WTC11 (cell line): ENCODE measurements at places on chromosomes 5 and 9.

- no peaks in the 10 kb centered on the region for H3K27me3 ChIP-seq
- DNase-seq = no peak
- peaks cover 4% of the 10 kb centered on the region; the same call in 1 of the 2 replicates for H3K4me1 ChIP-seq
- no peak overlapping the region for H3K27ac ChIP-seq
- no peaks in the 10 kb centered on the region for H3K36me3 ChIP-seq
These were observed 13.6 kb upstream of the HAVCR1 start for GRCh38 chr5:157072508-157072907.

DNA sequence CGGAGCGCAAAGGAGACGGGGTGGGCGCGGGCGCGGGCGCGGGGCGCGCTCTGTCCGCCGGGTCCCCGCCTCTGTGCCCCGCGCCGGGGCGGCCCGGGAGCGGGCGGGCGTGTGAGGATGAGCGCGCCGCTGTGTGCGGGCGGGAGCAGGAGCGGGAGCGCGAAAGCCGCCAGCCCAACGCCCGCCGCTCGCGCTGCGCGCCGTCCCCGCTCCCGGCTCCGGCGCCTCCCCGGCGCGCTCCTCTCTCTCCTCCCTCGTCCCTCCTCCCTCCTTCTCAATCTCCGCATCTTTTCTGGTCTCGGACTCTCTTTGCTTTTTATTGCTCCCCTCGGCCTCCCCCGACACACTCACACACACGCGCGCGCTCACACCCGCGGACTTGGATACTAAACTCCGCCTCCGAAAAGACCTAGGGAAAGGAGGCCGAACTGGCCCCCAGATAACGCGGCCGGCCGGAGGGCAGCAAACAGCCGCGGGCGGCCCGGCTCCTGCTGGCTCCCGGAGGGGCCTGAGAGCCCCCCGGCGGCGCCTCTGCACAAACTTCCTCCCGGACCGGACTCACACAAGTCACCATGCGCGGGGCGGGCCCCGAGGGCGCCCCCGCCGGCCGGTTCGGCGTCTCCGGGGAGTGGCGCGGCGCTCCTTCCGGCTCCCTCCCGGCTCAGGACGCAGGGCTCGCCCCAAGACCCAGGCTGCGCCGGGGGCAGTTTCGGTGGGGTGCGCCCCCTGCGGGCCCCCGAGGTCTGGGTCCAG, at the start of gene FIBCD1:
FIBCD1 (minus strand) TSS at position 596 of the 753 bp plus-strand sequence. CDS start 640 bp downstream, outside the sequence.
- peaks cover 50% of the 10 kb centered on the region for H3K27me3 ChIP-seq
- H3K36me3 ChIP-seq = no peaks in the 10 kb centered on the region
- DNase-seq = peak; percentile 69
- H3K27ac ChIP-seq = no peak within 1 kb of the TSS
- peak within 1 kb of the TSS; percentile 86 for H3K4me3 ChIP-seq

DNA sequence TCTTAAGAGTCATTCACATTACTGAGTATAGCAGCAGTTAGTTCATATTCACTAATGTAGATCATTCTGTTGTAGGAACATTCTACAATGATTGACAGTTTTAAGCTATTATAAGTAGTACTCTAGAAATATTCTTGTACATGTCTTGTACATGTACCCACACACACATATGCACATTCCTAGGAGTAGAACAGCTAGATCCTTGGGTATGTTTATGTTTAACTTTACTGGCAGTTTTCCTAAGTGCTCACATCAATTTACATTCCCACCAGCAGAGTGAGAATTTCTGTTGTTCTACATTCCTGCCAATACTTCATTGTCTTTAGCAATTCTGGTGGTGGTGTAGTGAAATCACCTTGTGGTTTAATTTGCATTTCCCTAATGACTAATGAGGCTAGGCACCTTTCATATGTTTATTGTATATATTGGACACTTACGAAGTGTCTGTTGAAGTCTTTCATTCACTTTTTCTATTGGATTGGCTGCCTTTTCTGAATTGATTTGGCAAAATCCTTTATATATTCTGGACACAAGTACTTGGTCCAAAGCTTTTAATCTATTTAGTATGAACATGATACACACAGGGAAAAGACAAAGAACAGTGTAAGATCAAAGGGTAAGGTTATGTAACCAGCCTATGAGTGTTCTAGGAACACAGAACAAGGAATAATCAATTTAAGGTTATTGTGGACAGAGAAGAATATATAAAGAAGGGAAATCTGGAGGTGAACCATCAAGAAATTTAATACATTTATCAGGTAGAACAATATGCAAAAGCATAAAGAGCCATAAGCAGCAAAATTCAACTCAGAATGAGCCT, 95.6 kb downstream of the MLLT3 start:
- H3K4me1 ChIP-seq = peaks cover 18% of the 10 kb centered on the region
- H3K36me3 ChIP-seq = no peaks in the 10 kb centered on the region
- H3K27me3 ChIP-seq = no peaks in the 10 kb centered on the region
- H3K4me3 ChIP-seq = no peak overlapping the region
- 0 out of 2 replicates have a peak overlapping the region, but pooled peaks have one; percentile 57 for H3K27ac ChIP-seq
- DNase-seq = no peak

DNA sequence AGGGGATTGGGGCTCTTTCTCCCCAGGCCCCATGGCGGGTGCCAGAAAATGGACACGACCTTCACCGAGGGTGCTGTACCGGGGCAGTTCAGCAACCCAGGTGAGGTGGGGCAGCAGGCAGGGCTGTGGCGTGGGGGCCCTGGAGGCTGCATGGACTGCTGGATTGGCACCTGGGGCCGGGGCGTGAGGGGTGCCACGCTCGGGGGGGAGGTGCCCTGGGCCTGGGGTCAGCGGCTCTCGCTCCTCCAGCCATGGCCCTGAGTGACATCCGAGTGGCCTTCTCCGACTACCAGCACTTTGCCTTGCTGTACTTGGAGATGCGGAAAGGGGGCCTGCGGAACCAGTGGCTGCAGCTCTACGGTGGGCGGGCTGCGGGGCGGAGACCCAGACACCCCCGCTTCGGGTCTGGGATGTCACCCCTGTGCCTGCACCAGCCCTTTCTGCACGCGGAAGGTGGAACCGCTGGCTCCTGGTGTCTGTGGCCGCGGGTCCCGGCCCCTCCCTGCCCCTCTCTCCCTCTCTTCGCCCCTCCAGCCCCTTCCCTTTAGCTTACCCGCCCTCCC, 1.8 kb downstream of the LCNL1 start:
- no peaks in the 10 kb centered on the region for H3K4me1 ChIP-seq
- H3K4me3 ChIP-seq = peak overlapping the region; percentile 49; the same call in 1 of the 2 replicates

DNA sequence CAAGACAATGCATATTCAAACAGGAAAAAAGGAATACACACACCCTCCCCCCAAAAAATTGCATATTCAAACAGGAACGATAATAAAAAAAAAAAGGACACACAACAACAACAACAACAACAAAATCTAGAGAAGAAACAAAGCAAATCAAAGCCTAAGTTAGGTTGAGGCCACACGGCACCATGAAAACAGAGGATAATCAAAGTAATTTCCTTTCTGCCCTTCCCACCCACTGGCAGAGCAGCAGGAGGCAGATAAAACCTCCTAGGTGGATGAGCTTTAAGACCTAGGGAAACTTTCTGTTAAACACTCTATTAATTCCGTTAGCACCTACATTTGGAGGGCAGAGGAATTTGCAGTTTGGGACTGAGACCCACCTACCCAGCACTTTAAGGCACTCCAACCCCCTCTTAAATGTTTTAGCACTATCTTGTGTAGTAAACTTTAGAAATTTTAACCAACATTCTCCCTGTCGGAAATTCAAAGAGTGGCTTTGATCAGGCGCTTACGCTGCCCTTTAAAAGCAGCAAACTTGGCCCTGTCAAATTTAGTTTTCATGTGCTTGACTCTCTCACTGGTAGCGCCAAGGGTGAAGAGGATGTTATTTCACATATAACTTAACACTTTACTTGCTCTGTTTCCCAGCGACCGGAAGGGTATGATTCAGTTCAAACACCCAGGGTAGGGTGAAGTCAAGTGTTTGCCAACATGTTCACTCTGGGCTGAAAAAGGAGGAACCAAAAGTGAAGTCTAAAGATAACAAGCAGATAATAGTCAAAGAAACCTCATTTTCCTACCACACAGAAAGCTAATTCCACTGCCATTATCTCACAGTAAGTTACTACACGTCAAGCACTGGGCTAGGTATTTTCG, 9.2 kb downstream of the ENC1 start:
- no peaks in the 10 kb centered on the region for H3K27me3 ChIP-seq
- peaks cover 23% of the 10 kb centered on the region for H3K36me3 ChIP-seq
- no peak for DNase-seq
- peak overlapping the region; percentile 43 for H3K27ac ChIP-seq
- H3K4me3 ChIP-seq = peak overlapping the region; percentile 38
- H3K4me1 ChIP-seq = peaks cover 52% of the 10 kb centered on the region

DNA sequence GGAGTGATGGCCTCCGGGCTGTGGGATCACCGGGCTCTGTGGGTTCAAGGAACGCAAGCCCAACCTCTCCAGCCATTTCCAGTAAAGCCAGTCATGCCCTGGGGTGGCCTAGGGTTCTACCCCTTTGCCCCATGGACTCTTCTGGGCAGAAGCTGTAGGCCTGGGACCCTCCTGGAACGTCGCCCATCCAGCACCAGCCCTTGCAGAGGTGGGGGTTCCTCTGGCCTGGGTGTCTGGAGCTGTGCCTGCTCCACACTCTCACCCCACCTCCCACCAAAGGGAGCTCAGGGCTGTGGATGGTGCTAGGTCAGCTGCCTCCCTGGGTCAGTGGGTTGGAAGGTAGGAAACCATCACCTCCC, 1.4 kb upstream of the SLC12A7 start:
- no peaks in the 10 kb centered on the region for H3K27me3 ChIP-seq
- H3K27ac ChIP-seq = no peak overlapping the region
- peaks cover 16% of the 10 kb centered on the region for H3K4me1 ChIP-seq
- DNase-seq = no peak
- H3K4me3 ChIP-seq = peak overlapping the region; percentile 39; the same call in 1 of the 2 replicates
- no peaks in the 10 kb centered on the region for H3K36me3 ChIP-seq

DNA sequence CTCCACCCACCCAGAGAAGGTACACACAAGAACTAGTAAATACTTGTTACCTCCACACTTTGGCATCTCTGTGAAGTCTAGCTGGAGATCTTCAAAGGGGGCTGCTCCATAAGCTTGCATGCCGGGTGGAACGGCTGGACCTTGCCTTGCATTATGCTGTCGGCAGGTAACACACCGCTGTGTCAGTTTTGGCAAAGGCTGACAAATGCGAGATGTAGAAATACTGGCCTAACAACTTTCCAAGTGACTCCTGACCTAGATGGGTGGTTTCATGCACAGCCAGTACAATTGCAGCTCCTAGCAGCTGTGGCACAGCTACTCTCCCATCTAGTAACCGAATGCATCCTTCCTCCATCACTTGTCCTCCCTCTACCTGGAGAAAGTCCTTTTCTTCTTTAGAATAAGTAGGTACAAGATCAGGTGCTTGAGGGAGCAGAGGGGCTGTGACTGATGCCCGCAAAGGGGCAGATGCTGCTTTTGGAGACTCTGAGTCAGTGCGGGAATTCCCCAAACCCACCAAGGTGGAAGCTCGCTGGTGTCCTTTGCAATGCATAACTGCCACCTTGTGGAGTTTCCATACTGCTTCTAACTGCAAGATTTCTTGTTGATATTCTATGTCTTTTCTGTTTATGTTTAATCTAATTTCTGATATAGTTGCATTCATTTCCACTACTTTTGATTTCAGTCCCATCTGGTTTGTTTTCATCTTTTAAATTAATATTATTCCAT, 78.4 kb downstream of the TMEM161B start:
- DNase-seq = peak; percentile 24
- no peak overlapping the region; the same call in 1 of the 2 replicates for H3K27ac ChIP-seq

DNA sequence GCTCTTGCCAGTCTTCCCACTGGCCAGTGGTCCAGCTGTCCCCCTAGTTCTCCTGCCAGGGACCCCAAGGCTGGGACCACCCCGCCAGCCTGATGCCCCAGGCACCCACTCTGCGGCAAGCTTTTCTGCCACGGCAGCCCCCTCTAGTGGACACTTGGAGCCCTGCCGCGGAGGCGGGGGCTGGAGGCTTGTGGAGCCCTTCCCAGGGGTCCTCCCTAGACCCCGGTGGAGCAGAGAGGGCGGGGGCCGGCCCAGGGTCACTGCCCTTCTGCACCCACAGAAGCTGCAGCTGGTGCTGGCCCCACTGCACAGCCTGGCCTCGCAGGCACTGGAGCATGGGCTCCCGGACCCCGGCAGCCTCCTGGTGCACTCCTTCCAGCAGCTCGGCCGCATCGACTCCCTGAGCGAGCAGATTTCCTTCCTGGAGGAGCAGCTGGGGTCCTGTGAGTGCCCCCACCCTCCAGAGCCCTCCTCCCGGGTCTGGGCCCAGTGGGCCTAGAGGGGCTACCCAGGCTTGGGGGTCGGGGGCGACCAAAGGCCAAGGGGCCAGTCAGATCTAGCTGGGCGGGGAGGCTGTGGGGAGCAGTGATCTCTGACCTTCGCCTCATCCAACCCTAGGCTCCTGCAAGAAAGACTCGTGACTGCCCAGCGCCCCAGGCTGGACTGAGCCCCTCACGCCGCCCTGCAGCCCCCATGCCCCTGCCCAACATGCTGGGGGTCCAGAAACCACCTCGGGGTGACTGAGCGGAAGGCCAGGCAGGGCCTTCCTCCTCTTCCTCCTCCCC, 9.1 kb downstream of the EGFL7 start:
- no peak overlapping the region for H3K27ac ChIP-seq
- DNase-seq = peak; percentile 80
- 0 out of 2 replicates have a peak, but pooled peaks cover 2% of the 10 kb centered on the region for H3K4me1 ChIP-seq
- H3K36me3 ChIP-seq = no peaks in the 10 kb centered on the region

- no peaks in the 10 kb centered on the region; the same call in none of the 2 replicates for H3K27me3 ChIP-seq
- H3K4me3 ChIP-seq = no peak overlapping the region
- no peak overlapping the region for H3K27ac ChIP-seq
These were observed 172.1 kb downstream of the GABBR2 start for GRCh38 chr9:98536542-98537173.

- H3K27me3 ChIP-seq = no peaks in the 10 kb centered on the region
- DNase-seq = no peak
- no peaks in the 10 kb centered on the region for H3K4me1 ChIP-seq
- H3K36me3 ChIP-seq = no peaks in the 10 kb centered on the region
- H3K27ac ChIP-seq = no peak overlapping the region
These were observed 73.9 kb downstream of the ACTBL2 start for GRCh38 chr5:57408714-57409113.
